ENCODE measurements at places on chromosomes 11 and 22. TPM values are rescaled to one million over a fixed set of nuclear protein-coding genes. Genes with fewer than 3 reads are reported as not detected.

DNA sequence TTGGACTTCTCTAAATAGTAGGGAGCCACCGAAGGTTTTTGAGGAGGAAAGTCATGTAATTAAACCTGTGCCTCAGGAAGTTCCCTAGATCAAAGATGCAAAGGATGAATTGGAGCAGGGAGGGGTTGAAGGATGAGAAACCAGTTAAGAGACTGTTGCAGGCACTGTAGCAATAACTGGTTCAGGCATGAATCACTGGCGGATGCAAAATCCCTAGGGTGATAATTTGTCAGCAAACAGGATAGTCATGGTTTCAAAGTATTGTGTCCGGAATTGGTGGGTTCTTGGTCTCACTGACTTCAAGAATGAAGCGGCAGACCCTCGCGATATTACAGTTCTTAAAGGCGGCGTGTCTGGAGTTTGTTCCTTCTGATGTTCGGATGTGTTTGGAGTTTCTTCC lies 19.9 kb downstream of the TRIOBP start:
- DNase-seq = peak; percentile 91
- H3K27ac ChIP-seq = peak overlapping the region; percentile 55
- no peak overlapping the region for H3K4me3 ChIP-seq
- H3K27me3 ChIP-seq = no peaks in the 10 kb centered on the region
- H3K36me3 ChIP-seq = no peaks in the 10 kb centered on the region
- H3K4me1 ChIP-seq = peaks cover 8% of the 10 kb centered on the region

- no peak overlapping the region for H3K4me3 ChIP-seq
- no peaks in the 10 kb centered on the region for H3K27me3 ChIP-seq
- no peaks in the 10 kb centered on the region for H3K4me1 ChIP-seq
- DNase-seq = no peak
Measured at GRCh38 chr11:69504576-69505335, 23.3 kb downstream of the LINC01488 start.

DNA sequence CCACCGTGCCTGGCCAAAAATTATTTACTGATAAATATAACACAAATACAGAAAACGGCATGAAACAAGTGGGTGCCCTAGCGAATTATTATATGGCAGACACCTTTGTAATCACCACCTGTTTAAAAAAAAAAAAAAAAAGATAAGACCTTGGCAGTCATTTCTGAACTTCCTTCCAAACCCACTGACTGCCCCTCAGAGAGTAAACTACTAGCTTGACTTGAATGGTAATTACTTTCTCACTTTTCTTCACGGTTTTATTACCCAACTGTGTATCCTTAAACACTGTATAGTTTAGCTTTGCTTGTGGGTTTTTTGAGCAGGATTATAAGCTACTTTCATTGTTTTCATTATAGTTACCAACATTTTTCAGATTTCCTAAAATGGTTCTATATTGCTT lies 23.7 kb downstream of the SFI1 start:
- no peak overlapping the region for H3K4me3 ChIP-seq
- no peak for DNase-seq
- H3K36me3 ChIP-seq = no peaks in the 10 kb centered on the region
- no peak overlapping the region for H3K27ac ChIP-seq
- H3K27me3 ChIP-seq = no peaks in the 10 kb centered on the region
- no peaks in the 10 kb centered on the region for H3K4me1 ChIP-seq

Gene CECR2
- not detected for total RNA-seq

Gene LMF2
- total RNA-seq = 124 TPM

DNA sequence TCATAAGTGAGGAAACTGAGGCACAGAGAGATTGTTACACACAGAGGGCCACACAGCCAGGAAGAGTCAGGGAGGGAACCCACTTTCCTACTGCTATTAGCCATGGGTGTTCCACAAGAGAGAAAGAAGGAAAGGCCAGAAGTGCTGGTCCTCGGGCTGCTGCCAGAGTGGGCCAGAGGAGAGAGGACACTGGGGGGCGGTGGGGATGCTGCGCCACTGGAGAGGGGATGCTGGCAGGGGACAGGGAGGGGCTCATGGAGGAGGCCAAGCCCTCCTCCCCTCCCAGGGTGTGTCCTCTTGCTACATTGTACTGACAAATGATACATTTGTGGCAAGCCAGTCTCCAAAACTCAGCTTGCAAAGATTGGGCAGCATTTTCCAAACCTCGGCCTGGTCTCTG lies 9.9 kb downstream of the IL10RA start:
- H3K27me3 ChIP-seq = no peaks in the 10 kb centered on the region
- no peaks in the 10 kb centered on the region for H3K4me1 ChIP-seq
- no peak overlapping the region for H3K4me3 ChIP-seq
- H3K36me3 ChIP-seq = no peaks in the 10 kb centered on the region

- no peak overlapping the region for H3K4me3 ChIP-seq
- no peaks in the 10 kb centered on the region for H3K36me3 ChIP-seq
- H3K27me3 ChIP-seq = no peaks in the 10 kb centered on the region
- DNase-seq = no peak
Measured at GRCh38 chr11:38950867-38951266, 2352.8 kb upstream of the RAG2 start.

DNA sequence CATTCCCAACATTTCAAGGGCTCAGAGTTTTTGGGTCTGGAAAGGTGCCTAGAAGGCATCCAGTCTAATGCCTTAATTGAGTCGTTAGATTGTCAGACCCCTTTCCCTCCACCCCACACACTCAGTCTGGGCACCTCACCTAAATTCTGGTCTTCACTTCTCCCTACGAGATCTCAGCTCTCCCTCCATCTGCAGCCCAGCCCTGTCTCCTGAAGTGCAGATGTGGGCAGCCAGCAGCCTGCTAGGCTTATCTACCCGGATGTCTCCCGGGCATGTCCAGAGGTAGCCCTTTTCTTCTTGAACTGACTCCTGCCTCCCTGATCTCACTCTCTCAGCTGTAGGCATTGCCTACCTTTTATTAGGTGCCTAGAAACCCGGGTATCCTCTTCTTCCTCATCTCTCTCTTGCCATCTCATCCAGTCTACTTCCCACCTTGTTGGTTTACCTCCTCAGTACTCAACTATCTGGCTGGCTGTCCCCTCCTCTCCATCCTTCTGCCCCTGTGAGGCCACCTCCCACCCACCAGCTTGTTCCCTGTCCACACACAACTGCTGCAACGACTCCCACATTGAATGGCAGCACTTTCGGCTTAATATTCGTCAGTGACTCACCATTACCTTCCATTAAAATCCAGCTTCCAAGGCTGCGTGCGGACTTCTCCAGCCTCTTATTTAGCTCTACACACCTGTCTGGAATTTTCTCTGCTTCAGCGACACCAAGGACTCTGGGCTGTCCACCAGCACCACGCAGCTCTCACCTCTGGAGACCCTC lies 6.2 kb downstream of the SEPTIN3 start:
- no peak for DNase-seq
- H3K4me1 ChIP-seq = 0 out of 2 replicates have a peak, but pooled peaks cover 4% of the 10 kb centered on the region
- H3K27ac ChIP-seq = no peak overlapping the region

GRCh38 chr11:35007277-35007676 lies 90.9 kb downstream of the PDHX start:
- no peak overlapping the region for H3K4me3 ChIP-seq
- no peaks in the 10 kb centered on the region for H3K36me3 ChIP-seq
- no peak overlapping the region for H3K27ac ChIP-seq
- no peaks in the 10 kb centered on the region for H3K27me3 ChIP-seq
- H3K4me1 ChIP-seq = peaks cover 41% of the 10 kb centered on the region

Gene CASP1
- 5.7 TPM for total RNA-seq

All from GM23248 (cell line).